ENCODE measurements at places on chromosomes 4 and X.
A peak's percentile ranks its signal among the peaks of the same experiment; 100 is the strongest.

DNA sequence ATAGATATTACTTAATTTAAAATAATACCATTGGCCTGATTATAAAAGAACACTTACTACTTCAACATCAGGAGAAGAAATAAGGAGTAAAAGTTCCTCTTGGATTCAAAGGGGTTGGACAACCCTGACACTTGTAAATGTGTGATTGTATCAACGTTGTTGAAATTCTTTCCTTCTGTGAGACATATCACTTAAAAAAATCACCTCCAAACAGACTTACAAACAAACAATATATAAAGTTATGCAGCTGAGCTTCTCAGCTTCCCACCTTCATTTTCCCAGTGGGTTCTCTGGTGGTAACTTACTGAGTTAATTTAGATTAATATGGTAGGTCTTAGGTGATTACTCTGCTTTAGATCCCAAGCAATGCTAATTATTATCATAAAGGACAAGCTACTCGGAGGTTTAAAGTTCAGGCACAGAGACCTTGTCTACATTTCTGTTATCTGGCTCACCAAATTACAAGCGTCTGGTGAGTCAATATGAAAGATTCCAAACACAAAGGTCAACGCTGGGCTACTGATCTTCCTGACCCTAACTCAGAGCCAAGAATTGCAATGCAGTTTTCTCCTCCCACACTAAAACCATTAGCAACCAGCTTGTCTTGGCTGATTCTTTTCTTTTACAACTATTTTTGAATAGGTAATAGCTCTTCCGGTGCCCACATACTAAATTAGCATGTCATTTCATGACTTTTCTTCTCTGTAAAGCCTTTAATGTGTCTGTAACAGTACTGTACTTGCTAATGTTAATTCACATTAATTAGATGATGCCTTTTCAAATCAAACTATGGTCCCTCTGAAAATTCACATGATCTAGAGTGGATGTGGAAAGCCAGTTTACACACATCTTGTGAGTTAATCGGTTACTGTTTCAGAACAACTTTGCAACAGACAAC lies 157.6 kb downstream of the RASL11B start:
- DNase-seq, result peak; percentile 79

GRCh38 chr4:48064349-48064748 lies 47.8 kb downstream of the NIPAL1 start:
- no peak for DNase-seq

- peak; percentile 6 for DNase-seq
Observed at GRCh38 chr4:108210989-108211835, 42.5 kb upstream of the LEF1 start.

GRCh38 chr4:80540785-80541469 lies 205.4 kb downstream of the CFAP299 start:
- no peak for DNase-seq

- no peak for DNase-seq
Observed at GRCh38 chrX:40151211-40152172, 53.7 kb upstream of the BCOR start.

DNA sequence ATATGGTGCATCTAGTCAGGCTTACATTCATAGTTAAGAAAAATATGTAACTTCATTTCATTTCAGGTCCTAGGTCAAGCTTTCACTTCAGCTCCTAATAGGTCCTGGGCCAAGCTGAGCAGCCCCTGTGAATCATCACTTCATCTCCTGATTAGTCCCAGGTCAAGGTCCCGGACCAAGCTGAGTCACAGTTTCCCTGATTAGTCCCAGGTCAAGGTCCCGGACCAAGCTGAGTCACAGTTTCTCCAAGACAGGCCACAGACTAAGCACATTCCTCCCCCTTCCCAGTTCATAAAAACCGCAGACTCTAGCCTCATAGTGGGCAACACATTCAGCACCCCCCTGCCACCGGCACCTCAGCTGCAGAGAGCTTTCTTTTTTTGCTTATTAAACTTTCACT lies 1331.8 kb downstream of the PCDH19 start:
- no peak for DNase-seq
